ENCODE measurements at places on chromosomes 5 and 9. TPM values are rescaled to one million over a fixed set of nuclear protein-coding genes. Genes with fewer than 3 reads are reported as not detected.

GRCh38 chr5:19044311-19044710, 943.7 kb downstream of the CDH18 start:
- DNase-seq = no peak

NEUROG1 gene
- not detected for total RNA-seq

CCNH gene
- total RNA-seq = 19.2 TPM

DNA sequence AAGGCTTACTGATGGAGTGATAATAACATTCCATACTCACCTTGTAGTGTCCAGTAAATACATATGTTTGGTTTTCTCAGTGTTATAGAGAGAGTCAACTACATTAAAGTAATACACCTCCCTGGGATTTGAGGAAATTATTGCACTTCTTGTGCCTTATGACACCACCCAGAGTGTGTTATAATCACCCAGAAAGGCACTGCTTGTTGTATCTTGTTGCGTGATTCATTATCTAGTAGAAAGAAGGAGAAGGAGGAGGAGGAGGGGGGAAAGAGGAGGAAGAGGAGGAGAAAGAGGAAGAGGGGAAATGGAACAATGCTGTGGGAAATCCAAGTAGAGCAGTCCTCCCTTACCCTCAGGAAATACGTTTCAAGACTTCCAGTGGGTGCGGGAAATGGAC, 661.8 kb upstream of the WWC1 start:
- DNase-seq = no peak

GRCh38 chr5:178186427-178186826, 744 bp downstream of the GMCL2 start:
- DNase-seq = no peak

GRCh38 chr5:100828071-100828897, 74.8 kb downstream of the ST8SIA4 start:
- no peak for DNase-seq

GRCh38 chr5:44943647-44944046, 134.9 kb downstream of the MRPS30 start:
- DNase-seq = no peak

FAXDC2 gene
- 32.2 TPM for total RNA-seq

- DNase-seq = no peak
Measured at GRCh38 chr9:70421272-70422180, 7.1 kb upstream of the KLF9 start.

- no peak for DNase-seq
Measured at GRCh38 chr5:6166698-6167394, 211.5 kb downstream of the MED10 start.

BARHL1 gene
- not detected for total RNA-seq

PAX5 gene
- 0.18 TPM for total RNA-seq

- no peak for DNase-seq
Measured at GRCh38 chr9:70791936-70792335, 329.5 kb downstream of the TRPM3 start.

INSYN2B gene
- total RNA-seq = 0.13 TPM

DNA sequence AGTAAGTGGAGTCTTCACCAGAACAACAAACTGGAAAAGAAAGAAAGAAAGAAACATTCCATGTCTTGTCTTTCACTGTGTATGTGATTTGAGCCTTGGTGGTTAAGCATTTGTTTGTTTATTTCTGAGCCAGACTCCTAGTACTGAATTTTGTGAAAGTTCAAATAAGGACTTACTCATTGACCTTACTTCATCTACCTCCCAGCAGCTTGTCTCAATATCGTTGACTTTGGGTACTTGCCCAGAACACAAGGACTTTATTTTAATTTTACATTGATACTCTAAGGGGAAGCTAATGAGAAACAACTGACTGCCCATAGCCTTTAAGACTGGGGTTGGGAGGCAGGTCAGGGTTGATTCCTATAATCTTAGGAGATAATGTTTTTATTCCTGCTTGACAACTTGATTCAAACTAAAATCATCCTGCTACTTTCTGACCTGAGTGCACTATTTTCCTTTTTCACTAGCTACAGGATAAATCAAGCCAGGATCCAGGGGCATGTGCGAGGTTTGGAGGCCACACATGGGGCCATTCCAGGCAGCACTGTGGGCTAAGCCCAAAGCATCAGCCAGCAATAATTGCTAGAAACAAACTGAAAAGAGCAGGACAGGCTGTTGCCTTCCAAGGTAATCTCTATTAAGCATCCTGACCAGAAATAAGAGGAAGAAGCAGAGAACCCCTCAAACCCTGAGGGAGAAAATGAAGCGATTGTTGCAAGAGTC, 138.9 kb upstream of the RUSC2 start:
- DNase-seq = no peak

ORM2 gene
- 5,107 TPM for total RNA-seq

AHRR gene
- total RNA-seq = 0.73 TPM

GRCh38 chr5:96952974-96953730, 17.3 kb downstream of the LNPEP start:
- no peak for DNase-seq

- DNase-seq = no peak
Measured at GRCh38 chr5:107217721-107218130, 453.0 kb downstream of the EFNA5 start.

PCDHGA4 gene
- 1.2 TPM for total RNA-seq

GRCh38 chr9:95529910-95530309, 13.1 kb upstream of the PTCH1 start:
- DNase-seq = no peak

- DNase-seq = no peak
Measured at GRCh38 chr9:130755377-130756007, 61.9 kb downstream of the EXOSC2 start.

- DNase-seq = peak; percentile 82
Measured at GRCh38 chr5:141560725-141561483, 57.9 kb downstream of the DIAPH1 start.

MARCOL gene
- total RNA-seq = not detected

GRCh38 chr9:131663288-131663687, 76.6 kb downstream of the RAPGEF1 start:
- DNase-seq = no peak

DNA sequence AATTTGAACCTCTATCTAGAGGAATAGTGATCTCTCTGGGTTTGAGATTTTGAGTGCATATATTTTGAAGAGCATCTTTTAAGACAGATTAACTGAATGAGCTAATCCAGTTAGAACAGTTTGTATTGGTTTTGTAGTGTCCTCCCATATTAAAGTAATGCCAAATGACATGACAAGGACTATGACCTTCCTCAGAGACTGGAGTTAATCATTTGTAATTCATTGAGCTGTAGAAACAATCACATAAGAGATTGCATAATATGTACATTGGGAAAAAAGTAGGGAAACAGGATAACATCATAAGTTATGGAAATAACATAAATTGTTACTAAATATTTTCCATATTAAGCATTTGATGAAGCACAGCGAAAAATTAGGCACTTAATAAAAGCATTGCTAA, 45.8 kb upstream of the PRDM9 start:
- no peak for DNase-seq

DNA sequence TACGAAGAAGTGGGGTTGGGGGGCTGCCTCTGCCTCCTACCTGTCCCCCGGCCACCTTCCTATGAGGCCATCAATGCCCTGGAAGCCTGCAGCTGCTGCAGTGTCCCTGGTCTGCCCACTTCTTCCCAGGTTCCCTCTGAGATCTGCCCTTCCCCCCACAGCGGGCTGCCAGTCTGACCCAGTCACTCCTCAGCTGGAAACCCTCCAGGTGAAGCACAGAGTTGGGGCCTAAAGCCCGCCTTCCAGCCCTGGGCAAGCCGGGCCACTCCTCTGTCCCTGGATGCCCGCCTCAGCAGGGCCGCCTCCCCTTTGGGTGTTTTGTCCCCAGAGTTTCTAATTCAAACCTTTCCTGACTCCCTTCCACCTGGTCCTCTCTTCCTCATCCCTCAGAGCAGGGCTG, 137.0 kb downstream of the RXRA start:
- DNase-seq = no peak

PFN3 gene
- total RNA-seq = not detected

ZNF462 gene
- 0.93 TPM for total RNA-seq

DNA sequence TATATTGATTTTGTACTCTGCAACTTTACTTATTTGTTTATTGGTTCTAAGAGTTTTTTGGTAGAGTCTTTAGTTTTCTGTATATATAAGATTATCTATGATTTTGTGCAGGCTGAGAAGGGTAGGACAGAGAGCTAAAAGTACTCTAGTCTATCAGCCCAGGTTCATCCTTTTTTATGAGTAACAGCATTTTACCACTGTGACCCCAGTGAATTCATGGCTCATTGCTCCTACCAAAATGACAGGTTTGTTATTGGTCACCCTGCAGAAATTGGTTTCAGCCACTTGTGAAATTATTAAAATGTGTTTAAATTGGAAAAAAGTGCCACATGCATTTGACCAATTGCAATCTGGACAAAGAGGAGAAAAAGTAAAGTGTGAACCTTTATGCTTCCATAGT, 421.4 kb upstream of the DAB2 start:
- no peak for DNase-seq

DNA sequence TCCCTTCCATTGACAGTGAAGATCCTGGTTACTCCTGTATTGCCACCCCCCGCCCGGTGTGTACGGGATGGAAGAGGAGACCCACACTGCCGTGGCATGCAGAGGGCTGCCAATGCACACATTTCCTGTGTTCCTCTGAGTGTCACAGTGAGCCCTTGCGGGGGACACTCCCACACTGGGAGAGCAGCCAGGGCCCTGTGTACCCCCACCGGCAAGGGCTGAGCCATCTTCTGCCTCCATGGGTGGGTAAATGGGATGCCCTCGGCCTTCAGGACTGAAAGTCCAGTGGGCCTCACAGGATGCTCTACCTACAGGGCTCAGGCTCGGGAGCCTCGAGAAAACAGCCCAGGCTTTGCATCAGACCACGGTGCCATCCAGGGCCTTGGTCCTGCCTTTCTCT, 18.1 kb downstream of the IRX1 start:
- DNase-seq = no peak

GRCh38 chr5:84718377-84718776, 333.7 kb upstream of the EDIL3 start:
- no peak for DNase-seq

GRCh38 chr5:113181409-113181808, 204.8 kb downstream of the DCP2 start:
- DNase-seq = no peak

PRUNE2 gene
- total RNA-seq = 2.1 TPM

MCTP1 gene
- 2.1 TPM for total RNA-seq

FRMPD1 gene
- total RNA-seq = 0.13 TPM

DNA sequence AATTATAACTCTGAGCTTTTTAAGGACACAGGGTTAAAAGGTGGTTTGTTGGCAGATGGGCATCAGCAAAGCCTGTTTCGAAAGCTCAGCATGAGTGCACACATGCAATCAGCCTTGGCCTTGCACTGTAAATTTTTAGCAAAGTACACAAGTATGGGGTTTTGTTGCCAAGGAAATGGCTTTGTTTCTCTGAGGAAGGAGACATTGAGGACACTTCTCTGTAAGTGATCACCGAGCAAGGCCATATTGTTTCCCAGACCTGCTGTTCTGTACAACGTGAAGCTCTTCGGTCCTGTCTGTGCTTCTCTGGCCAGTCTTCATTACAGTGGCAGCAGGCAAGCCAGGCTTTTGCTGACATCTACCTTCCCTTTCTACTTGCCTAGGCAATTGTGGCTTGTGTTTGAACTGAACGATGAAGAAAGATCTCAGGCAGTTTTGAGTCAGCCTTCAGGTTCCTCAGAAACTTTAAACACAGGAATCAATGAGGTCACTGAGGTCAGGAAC, 27.9 kb upstream of the GLRX start:
- DNase-seq = peak; percentile 12

POLK gene
- 14.8 TPM for total RNA-seq

DNA sequence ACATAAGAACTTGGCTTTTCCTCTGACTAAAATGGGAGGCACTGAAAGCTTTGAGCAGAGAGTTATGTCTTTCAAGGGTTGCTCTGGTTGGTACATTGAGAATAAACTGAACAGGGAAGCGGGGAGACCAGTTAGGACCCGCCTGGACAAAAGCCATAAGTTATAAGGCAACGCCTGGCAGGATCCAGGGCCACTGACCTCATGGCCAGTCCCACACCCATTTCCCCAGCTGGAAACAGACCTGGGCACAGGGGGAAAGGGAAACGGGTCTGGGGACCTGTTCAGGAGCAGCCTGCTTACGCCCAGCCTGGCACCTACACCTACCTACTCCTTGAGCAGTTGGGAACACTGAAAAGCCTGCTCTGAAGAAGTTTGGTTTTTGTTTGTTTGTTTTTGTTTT, 1.3 kb downstream of the SPINK4 start:
- no peak for DNase-seq

TMC1 gene
- 0.06 TPM for total RNA-seq

DNA sequence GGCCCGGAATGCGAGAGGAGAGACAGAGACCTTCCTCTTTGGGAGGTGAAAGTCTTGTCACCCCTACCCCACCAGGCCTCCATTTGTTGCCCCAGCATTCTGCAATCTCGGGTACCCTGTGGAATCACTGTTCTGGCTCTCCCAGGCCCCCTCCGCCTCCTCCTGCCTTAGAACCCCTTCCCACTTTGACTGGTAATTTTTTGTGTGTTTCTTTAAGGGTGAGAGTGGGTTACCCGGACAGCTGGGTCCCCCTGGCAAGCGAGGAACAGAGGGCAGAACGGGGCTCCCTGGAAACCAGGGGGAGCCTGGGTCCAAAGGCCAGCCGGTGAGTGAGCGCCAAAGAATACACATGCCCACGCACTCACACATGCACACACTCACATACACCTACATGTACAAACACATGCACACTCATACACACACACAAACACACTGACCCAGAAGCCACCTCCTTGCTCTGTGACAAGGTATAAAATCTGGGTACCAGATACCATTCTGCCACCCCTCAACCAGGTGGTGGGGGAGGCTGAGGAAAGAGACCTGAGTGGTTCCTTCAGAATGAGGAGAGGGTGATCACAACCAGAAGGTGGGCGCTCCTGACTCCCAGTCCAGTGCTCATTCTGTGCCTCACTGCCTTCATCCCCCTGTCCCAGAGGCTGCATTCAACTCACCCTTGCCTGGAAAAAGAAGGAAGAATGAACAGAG, 30.9 kb upstream of the ORM1 start:
- peak; percentile 35 for DNase-seq

ZNF79 gene
- 4.3 TPM for total RNA-seq

DNA sequence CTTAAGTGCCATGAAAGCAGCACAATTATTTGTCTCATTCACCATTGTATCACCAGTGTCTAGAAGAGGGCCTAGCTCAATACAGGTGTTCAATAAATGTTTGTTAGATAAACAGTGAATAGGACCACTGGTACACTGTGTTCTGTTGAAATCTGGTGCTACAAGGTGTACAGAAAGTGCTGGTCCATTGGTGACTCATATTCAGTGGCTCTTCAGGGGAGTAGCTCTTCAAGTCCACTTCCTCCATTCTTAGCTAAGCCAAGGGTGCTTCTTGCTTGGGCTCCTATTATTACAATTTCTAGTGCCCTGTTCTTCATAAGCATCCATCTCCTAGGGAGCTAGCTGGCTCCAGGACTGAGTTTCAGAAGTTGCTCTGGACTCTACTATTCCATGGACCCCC, 6.4 kb upstream of the FCHO2 start:
- DNase-seq = no peak

DNA sequence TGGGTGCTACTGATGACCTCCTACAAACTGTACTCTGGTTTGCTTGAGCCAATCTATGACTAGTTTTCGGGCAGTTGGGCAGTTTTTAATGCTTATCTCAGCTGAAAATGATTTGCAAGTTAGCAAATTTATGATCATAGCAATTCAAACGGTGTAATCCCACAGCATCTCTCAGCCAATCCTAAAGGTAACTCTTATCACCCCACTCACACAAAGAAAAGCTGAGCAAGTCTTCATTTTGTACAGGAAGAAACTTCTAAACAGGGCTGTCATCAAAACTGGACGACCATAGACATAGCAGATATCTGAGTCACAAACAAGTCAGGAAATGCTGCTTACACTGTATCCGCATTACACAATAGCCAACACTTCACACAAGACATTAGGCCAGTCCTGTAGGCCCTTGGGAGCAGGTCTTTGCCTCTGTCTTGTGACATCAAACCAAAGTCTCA, 2.6 kb upstream of the ENC1 start:
- no peak for DNase-seq

ADAMTSL2 gene
- total RNA-seq = 15.5 TPM

Measured in right lobe of liver (tissue), 6 donors.